ENCODE measurements at places on chromosomes 5 and 9.

GRCh38 chr9:88753691-88754367, 218.9 kb downstream of the NXNL2 start:
- DNase-seq, result no peak

- no peak for DNase-seq
Measured at GRCh38 chr5:67021962-67022361, 174.6 kb downstream of the CD180 start.

- no peak for DNase-seq
Measured at GRCh38 chr9:33133186-33133585, 34.0 kb downstream of the B4GALT1 start.

DNA sequence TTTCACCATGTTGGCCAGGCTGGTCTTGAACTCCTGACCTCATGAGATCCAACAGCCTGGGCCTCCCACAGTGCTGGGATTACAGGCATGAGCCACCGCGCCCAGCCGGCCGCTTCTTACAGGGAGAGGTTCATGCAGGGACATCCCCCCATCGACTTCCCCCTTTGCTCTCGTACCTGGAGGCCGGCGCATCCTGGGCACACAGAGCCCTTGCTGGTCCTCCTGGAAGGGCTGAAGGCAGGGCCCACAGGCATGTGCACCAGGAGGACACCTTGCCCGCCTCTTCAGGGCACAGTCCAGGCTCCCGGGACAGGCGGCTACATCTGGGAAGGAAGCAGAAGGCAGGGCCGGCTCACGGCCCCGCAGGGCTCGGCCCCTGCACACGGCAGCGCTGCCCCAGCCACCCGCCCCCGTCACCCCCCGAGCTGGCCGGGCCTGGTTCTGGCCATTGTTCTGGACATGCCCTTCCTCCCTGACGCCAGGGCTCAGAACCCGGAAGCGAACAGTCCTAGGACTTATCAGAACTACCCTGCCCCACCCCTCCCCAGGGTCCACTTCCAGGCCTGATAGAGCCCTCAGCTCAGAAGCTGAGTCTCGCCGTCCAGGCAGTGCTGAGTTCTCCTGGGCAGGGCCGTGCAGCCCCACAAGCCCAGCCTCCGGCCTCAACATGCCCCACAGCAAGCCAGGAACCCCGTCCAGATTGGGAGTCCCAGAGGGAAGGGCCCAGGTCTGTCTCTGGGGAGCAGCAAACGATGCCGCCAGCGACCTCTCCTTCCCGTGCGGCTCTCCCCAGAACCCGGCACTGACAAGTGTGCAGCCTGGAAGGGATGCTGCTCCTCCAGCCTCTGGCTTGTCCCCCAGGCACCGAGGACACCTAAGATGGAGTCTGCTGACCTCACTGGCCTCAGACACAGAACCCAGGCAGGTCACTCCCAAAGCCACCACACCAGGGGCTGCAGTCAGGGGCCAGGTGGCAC, 2.9 kb downstream of the NPDC1 start:
- no peak for DNase-seq

DNA sequence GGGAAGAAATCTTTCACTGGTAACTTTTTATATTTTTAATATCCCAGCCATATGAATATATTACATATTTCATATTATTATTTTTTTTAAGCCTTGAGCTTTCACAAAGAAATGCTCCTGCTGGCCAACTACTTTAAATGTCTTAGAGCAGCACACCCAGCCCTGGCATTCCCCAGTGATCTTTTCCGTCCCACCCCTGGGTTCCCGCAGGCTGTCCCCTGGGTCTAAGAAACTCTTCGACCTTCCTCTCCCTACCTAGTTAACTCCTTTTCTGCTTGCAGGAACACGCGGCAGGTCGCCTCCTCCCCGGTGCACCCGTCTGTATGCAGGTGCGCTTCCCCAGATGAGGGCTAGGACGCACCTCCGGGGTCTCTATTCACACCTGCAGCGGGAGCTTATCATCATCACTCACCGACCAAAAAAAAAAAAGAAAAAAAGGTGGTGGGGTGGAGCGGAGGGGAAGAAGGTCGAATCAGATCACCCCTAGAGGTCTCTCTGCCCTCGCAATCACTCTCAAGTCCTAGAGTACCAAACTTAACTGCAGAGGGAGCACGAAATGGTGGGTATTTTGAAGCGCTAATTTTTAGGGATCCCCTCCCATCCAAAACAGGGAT, 696 bp downstream of the ZFP62 start:
- DNase-seq, result peak; percentile 50

- DNase-seq, result peak; percentile 58
Measured at GRCh38 chr9:118522093-118523028, 818.2 kb downstream of the TLR4 start.
